ENCODE measurements at places on chromosomes 7 and 10.

GRCh38 chr7:29865526-29865925 is 59.2 kb downstream of the WIPF3 start:
- DNase-seq = no peak

DNA sequence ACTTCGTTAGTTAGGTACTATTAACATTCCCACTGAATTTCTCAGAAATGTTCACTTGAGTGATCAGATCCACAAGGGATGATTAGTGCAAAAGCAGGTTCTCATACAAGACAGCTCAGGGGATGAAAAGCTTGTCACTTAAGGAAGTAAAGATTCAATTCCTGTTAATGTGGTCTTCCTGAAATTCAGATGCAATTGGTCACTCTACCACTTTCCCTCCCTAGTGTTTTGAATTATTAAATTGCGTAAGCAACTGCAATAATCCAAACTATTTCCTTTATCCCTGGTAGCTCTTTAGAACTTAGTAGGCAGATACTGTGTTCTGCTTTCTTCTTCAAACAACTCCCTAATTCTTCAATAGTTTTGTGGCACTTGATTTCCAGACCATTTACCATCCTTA is 121.4 kb downstream of the MAGI2 start:
- DNase-seq = no peak

- DNase-seq = no peak
Observed at GRCh38 chr7:123425246-123425645, 109.1 kb downstream of the IQUB start.

- DNase-seq = no peak
Observed at GRCh38 chr10:29105516-29106215, 183.2 kb upstream of the LYZL1 start.

- DNase-seq = no peak
Observed at GRCh38 chr7:128121711-128122530, 90.7 kb upstream of the LRRC4 start.

GRCh38 chr7:16028636-16029035 is 342.2 kb upstream of the MEOX2 start:
- DNase-seq = no peak

DNA sequence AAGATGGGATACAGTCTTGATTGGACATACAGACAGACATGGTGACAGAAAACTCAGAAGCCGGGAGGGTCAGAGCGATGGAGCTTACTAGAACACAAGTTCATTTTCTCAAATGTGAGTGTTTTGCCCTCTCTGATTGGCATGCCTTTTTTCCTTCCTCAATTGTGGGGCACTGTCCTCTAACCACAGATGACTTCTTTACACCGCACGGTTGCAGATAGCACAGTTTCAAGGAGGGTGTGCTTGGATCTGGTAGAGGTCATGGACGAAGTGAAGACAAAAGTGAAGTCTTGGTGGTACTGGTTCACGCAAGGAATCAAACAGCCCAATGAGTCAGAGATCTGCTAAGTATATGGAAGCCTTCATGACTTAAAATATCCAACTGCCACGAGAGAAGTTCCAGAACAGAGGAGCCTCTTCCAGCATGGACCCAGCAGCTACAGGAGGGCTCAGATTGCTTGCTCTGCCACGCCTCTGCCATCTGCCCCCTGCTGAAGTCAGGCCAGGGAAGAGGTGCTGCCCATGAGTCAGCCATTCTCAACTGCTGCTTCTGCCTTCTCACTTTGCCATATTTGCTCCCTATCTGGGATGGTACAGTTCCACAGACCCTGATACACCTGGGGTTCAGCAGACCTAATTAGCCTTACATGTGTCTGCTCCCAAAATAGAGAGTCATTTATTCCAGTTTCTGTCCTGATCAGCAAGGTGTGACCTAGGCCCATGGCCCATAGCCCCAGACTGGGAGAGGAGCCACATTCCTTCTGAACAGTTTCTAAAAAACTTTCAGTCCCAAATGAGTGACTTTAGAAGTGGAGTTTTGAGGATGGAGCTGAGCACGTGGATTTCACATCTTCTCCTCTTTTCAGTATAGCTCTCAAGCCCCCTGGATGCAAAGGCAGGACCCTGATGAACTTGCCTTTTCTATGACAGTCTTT is 413.8 kb downstream of the KCNMA1 start:
- no peak for DNase-seq

DNA sequence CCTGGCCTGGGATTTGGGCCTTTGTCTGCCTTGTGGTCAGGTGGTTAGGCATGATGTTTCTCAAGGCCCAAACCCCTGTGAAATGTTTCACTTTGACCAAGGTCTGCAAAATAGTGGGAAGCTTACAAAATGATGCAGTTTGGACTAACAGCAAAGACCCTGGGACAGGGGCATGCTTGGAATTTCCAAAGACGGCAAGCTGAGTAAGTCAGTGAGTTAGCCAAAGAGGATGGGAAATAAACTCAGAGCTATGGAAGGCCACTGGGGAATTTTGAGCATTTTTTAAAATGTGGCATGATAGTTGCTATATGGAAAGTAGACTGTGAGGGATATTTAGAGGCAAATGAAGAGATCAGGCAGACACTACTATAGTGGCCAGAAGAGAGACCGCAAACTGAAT is 31.6 kb upstream of the PPP1R3C start:
- DNase-seq = no peak

DNA sequence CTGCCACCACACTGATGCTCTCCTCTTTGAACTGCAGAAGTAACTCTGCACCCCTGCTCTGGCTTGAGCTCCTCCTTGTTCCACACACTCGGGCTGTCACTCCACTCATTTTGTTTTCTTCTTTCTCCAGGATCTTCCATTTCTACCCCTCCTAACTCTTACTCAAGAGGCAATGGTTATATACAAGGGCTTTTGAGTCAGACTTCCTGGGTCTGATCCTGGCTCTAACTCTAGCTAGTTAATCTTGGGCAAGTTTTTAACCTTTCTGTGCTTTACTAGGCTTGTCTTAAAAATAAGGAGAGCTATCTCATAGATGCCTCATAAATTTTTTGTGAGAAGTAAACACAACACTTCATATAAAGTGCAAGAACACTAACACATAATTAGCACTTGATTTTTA is 45.3 kb upstream of the GNAI1 start:
- no peak for DNase-seq

GRCh38 chr7:1674161-1675035 is 4.3 kb downstream of the ELFN1 start:
- DNase-seq = no peak

DNA sequence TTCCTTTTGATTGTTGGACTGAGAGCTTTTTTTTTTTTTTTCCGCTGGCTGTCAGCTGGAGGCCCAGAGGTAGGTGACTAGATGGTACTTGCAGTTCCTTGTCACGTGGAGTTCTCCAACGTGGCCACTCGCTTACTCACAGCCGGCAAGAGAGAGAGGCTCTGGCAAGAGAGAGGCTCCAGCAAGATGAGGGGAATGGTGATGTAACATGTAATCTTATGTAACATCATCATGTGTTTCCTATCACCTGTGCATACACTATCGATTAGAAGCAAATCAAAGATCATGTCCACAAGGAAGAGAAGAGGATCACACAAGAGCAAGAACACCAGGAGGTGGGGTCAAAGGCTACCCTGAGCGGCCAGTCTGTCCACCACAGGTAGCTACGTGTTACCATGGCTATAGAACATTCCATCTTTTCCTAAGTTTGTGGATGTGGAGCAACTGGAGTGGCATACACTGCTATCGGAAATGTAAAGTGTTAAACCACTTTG is 4.0 kb upstream of the BORCS7 start:
- DNase-seq = no peak

DNA sequence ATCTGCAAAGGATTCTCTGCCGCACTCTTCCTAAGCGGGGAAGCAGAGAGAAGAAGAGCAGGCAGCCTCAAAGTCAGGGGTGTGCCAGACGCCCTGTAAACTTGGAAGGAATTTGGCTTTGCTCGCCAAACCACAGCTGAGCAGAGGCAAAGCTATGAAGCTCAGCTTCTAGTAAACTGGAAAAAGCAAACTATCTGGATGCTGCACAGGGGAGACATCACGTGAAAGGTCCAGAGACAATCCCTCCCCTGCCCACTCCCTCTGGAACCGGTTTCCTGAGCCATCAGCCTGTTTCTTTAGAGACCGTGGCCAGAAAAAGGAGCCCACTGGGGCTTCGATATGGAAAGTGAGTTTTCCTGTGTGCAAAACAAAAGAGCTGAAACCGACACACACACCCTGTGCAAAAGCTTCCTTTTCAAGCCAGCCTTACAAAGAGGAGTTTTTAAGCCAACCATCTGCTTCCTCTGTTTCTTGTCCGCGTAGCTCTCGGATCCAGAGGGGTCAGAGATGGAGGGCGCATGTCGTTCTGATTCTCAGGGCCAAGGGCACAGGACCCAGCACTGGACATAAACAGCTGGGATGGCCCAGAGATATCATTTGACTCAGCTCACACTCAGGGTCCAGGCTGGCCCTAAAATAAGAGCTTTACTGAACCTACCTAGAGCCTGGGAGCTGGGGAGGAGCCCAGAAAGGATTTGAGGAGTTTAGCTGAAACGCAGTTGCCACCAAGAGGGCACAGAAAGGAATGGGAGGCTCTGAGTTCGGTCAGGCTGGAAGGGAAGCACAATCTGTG is 58.2 kb upstream of the DNAAF5 start:
- DNase-seq = no peak

GRCh38 chr7:111424768-111425167 is 137.5 kb downstream of the IMMP2L start:
- DNase-seq = no peak

- DNase-seq = peak; percentile 65
Observed at GRCh38 chr10:22988581-22989360, 60.9 kb downstream of the ARMC3 start.

- DNase-seq = no peak
Observed at GRCh38 chr10:15494850-15495506, 123.9 kb upstream of the FAM171A1 start.

DNA sequence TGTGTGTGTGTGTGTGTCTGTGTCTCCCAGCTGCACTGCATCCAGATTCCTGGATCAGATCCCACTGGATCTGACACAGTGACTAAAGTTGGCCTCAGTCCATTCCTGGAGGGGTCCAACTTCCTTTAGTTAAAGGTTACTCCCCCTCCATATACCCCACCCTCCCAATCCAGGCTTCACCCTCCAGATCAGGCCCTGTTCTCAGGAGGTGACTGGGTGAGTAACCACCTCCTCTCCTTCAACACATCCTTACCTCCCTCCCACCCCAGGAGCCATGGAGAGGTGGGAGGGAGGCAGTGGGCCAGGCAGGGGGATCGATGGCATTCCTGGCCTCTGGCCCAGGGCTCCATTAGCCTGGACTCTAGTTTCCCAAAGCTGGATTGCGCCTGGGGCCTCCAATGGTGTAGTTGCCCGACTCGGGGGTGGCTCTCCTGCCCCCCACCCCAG is 11.3 kb downstream of the KCNIP2 start:
- no peak for DNase-seq

GRCh38 chr7:105306298-105306748 is 82.4 kb downstream of the SRPK2 start:
- DNase-seq = no peak

GRCh38 chr10:74988054-74988775 is 123.2 kb upstream of the SAMD8 start:
- no peak for DNase-seq

DNA sequence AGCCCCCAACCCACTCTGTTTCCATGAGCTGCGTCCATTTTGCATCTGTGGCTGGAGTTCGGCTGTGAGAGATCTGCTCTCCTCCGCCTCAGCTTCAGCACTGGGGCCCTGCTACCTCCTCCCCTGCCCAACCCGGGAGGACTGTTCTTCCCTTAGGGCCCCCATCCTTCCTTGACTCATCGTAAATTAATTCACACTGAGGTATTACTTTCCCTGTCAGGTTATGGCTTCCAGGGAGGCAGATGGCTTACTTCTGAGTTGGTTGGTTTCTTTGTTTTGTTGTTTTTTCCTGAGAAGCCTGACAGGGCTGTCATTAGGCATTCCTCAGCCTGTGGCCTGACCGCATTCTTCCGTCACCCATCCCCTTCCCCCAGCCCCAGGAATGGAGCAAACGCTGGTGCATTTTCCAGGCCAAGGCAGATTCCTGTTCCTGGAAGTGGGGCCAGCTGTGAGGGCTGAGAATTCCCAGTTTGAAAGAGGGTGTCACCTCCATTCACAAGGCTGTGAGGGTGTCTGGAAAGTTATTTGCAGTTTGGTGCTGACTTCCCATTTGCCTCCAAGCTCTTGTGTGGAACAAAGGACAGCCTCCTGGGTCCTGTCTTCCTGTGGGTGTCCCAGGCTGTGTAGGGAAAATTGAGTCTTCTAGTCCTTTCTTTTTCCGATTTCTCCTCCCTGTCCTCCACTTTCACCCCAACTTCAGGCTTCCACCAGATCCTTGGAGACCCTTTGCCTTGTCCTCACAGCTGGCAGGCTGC is 11.7 kb downstream of the CPA5 start:
- no peak for DNase-seq

DNA sequence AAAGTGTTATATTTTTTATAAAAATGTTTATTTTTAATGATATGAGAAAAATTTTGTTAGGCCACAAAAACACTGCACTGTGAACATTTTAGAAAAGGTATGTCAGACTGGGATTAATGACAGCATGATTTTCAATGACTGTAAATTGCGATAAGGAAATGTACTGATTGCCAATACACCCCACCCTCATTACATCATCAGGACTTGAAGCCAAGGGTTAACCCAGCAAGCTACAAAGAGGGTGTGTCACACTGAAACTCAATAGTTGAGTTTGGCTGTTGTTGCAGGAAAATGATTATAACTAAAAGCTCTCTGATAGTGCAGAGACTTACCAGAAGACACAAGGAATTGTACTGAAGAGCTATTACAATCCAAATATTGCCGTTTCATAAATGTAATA is 64.8 kb upstream of the CAPZA2 start:
- no peak for DNase-seq

DNA sequence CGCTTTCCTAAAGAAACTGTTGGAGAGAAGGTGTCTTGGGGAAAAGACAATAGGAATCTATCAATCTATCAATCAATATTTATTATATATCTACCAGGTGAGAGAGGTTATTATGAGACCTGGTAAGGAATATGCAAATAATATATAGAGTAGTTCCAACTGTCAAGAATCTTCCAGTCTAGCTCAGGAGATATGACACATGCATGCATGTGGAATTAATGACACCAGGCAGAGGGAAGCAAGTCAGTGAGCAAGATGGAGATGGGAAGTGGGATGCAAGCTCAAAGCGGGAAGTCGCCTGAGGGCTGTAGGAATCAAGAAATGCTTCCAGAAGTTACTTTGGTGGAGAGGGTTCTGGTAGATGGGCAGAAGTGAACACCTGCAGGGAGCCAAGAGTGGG is 187.4 kb upstream of the NRP1 start:
- DNase-seq = no peak

DNA sequence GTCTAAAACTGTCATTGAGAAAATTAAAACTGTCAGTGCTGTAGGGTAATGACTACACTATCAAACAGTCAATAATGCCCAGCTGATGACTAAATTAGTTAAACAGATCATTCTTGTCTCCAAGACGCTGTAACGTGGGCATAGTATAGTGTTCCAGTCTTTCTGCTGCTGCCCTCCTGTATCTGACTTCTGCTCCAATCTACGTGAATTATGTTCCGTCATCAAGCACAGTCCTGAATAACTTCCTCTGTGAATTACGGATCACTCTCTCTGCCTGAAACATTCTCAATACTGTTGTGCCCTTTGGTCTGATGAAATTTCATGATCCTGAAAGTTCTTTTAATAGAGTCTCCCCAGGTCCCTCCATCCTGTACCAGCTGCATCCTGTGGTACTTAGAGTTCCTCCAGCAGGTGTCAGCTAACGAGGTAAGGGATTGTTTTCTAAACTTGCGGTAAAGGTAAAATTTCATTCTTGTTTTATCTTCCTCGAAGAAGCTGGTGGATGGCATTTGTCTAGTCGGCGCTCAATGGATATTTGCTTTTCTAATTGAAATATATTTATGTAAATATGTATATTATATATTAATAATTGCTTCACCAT is 393.5 kb upstream of the ADARB2 start:
- DNase-seq = no peak

Measured in neural crest cell (in vitro differentiated cells).